ENCODE measurements at places on chromosomes 13 and 19.

GRCh38 chr19:41912899-41913537 lies 15.2 kb downstream of the ERFL start:
- no peak for DNase-seq

DNA sequence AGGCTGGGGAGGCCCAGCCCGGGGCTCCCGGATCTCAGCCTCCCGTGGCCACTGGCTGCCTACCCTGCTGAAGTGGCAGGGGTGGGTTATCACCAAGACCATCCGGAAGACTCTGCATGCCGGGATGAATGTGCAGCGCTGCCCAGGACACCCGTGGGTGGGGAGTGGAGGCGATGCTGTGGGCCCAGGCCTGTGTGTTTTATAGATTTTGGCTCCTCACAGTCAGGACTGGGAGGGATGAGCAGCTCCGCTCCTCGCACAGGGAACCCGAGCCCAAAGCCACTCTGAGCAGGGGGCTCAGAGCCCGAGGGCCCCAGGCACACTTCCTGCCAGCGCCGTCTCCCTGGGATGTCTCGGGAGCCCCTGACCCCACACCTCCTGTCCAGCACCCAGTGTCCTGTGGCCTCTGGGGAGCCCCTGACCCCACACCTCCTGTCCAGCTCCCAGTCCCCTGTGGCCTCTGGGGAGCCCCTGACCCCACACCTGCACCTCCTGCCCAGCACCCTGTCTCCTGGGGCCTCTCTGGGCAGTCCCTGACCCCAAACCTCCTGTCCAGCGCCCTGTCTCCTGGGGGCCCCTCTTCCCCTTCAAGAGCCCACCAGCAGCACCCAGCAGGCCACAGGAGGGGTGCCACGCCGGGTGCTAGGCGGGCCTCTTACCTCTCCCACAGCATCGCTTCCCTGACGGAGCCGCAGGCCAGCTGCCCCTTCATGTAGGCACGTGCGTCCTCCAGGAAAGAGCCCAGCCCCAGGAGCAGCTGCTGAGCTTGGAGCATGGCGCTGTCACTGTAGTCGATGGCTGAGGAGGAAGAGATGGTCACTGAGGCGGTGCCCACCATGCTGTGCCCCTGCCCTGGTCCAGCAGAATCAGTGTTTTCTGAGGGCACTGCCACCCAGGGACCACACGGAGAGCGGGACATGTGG lies 31.4 kb downstream of the NAXD start:
- no peak for DNase-seq

- DNase-seq, result no peak
These were observed 94.1 kb upstream of the STARD13 start for GRCh38 chr13:33379608-33380007.

- no peak for DNase-seq
These were observed at the start of gene ATP8B3 for GRCh38 chr19:1811942-1812425. TSS of gene ATP8B3 (minus strand) at chr19:1812276. CDS start at chr19:1811736, 540 bp downstream.

GRCh38 chr19:18167975-18168645 lies 5.5 kb upstream of the IFI30 start:
- no peak for DNase-seq

- DNase-seq, result peak; percentile 98
These were observed 23.1 kb downstream of the ZNF175 start for GRCh38 chr19:51593969-51594773.

DNA sequence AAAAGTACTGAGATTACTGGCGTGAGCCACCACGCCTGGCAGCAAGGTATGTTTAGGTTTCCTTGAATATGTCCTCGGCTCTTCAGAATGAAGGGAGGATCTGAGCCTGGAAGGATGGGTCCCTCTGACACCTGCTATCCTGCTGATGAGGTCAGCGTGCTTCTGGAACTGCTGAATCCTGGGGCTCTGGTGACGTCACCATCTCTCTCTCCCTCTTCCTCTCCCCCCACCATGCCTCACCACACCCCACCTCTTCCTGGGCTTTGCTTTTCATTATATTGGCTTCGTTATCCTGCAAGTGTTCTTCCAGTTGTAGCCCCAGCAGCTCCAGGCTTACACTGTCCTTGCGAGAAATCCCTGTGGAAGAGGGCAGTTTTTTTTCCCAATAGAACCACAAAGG lies 49.8 kb downstream of the CCNE1 start:
- no peak for DNase-seq

GRCh38 chr19:7646426-7646700 lies 9.5 kb downstream of the STXBP2 start:
- DNase-seq, result no peak

DNA sequence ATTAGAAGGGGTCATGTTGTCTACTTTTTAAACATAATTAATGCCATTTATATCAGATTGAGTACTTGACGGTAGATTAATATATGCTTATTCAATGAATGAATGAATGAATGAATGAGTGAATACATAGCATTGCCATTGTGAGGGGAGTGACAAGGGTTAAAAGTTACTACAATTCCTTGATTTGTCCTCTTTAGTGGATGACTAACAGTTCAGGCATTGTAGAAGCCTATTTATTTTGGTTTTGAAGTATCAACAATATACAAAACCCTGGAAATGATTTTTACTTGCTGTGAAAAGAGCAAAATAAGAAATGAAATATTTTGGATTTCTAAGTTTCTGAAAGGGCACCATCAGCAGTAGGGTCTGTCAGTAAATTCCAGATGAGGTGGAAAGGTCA lies 122.7 kb downstream of the CYSLTR2 start:
- no peak for DNase-seq

- no peak for DNase-seq
These were observed 14.4 kb upstream of the ANKRD10 start for GRCh38 chr13:110929104-110929777.

GRCh38 chr19:35109395-35110112 lies 6.1 kb upstream of the FXYD3 start:
- peak; percentile 28 for DNase-seq

DNA sequence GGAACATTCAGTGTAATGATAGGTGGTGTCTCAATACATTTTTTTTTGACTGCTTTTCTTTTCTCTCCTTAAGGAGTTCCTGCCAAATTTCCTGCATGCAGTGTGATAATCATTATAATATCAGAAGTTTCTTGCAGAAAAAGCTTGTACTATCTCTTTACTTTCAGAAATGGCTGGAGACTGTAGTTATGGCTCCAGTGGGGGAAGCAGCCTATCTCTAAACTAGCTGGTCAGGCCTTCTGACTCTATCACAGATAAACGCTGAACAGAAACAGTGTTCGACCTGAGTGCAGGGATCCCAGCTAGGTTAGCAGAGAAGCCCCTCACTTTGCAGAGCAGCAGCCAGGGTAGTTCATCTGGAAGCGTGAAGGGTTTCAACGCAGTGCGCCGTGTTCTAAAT lies 1.9 kb downstream of the CCNE1 start:
- no peak for DNase-seq

- no peak for DNase-seq
These were observed 64.4 kb downstream of the WASF3 start for GRCh38 chr13:26621731-26622401.

DNA sequence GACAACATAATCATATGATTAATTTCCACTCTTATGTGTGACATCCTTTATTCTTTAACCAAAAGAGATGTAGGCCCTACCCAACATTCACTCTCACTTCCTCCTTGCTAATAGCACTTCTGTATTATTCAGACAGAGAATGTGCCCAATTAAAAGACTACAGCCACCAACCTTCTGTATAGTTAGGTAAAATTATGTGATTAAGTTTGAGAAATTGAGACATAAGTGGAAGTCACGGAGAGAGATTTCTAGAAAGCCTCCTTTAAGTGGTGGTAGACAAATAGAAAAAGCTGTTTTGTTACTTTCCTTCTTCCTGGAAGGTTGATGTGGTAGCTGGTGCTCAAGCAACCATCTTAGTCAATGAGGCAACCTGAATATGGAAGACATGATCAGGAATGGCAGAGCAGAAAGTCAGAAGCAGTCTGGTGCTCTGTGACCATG lies 14.8 kb downstream of the EPSTI1 start:
- DNase-seq, result no peak

DNA sequence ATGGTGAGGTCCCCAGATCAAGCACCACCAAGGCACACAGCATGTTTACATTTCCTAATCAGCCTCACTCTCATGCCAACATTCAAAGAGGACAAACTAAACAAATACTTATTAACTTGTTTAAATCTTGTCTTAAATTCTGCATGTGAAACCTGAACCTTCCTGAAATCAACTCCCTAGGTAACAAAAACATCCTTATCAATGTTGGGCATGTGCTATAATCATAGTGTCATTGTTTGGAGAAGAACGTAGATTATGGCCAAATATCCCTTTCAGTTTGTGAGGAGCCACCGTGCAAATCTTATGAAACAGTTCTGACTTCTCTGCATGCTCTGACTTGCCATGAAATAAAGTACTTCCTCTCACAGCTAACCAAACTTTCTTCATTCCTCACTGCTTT lies 123.8 kb downstream of the NDFIP2 start:
- DNase-seq, result no peak

DNA sequence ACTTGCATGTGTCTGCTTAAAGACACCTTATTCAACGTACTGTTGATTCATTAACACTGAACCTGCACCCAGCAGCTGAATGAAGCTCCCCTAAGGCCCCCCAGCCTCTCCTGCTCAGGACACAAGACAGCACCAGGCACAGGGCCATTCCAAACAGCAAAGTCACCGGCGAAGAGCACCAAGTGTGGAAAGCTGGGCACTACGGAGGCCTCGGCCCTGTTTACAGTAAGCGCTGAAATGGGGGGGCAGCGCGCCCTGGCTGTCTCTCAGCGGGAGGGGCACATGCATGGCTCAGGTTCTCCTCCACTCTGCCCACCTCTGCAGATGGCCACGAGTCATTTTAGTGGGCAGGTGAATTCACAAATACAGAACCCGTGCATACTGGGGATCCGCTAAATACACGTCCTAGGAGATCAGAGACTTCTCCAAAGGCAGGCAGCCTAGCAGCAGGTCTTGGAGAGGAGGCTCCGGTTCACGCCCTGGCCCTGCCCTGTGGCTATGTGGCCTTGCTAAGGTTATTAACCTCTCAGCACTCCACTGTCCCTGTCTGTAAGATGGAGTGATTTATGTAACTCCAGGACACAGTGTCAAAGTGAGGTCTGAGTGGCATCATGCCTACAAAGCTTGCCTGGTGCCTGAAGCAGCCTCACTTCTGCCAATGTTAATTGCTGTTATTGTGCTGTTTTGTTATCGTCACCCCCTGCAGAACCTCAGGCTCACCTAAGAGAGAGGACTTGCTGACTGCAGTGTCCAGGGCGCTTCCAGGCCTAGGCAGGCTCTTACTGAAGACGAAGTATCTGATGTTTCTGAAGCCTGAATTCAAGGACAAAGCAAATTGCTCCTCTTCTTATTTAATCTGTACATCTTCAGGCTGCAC lies 207.4 kb upstream of the SOX1 start:
- no peak for DNase-seq

DNA sequence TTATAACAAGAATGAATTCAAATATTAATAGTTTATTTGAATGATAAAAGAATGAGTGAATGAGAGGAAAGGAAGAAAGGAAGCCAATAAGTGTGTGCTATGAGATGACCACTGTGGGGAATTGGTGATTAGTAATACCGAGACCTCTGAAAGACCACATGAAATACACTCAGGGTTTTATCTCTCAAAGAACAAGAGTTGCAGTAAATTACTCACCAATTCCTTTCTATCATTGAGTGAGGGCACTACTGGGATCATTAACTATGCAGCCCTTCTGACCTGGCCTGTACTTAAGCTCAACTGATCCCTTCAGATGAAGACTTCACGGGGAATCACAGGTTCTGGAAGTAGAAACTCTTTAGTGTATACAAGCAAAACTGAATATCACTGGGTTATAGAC lies 1636.1 kb downstream of the SLITRK5 start:
- DNase-seq, result no peak

DNA sequence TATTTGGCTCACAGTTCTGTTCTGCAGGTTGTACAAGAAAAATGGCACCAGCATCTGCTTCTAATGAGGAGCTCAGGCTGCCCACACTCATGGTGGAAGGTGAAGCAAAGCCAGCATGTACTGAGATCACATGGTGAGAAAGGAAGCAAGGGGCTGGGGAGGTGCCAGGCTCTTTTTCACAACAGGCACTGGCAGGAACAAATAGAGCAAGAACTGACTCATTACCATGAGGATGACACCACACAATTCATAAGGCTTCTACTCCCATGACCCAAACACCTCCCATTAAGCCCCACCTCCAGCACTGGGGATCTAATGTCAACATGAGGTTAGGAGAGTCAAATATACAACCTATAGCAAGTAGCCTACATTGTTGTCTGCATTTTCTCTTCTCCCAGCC lies 522.6 kb downstream of the RFC3 start:
- no peak for DNase-seq

DNA sequence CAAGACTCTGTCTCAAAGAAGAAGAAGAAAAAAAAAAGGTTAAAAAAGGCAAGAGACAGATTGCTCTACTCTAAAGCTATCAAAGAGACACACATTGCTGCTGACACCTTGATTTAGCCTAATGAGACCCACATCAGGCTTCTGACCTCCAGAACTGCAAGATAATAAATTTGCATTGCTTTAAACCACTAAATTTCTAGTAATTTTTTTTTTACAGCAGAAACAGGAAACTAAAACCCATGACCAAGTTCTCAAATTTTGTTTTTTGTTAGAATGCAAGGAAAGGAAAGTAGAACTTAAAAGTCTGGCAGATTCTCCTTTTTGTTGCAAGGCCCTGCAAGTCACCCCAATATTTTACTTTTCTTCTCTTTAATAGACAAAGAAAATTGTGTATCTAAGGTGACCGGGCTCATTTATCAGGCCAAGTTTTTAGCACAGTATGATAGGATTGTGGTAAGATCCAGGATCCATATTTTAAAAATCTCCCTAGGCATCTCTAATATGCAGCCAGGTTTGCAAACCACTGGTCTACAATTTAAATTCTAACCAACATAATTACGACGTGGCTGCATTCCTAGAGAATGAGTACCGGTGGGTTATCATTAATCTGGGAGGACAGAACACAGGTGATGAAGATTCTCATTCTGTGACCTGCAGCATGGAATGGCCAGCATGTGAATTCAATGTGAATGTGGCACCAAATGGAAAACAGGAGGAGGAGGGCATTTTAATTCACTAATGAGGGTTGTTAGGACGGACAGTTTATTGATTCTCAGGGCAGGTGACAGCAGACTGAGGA lies 56.7 kb upstream of the MED4 start:
- no peak for DNase-seq

DNA sequence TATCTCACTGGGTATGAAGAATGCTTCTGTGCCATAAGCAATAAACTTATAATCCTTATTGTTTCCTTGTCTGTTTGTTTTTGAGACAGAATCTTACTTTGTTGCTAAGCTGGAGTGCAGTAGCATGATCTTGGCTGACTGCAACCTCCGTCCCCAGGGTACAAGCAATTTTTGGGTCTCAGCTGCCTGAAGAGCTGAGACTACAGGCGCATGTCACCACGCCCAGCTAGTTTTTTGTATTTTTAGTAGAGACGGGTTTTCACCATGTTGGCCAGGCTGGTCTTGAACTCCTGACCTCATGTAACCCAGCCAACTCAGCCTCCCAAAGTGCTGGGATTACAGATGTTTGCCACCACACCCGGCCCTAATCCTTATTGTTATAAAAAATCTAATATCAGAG lies 112.5 kb downstream of the MYO16 start:
- no peak for DNase-seq

DNA sequence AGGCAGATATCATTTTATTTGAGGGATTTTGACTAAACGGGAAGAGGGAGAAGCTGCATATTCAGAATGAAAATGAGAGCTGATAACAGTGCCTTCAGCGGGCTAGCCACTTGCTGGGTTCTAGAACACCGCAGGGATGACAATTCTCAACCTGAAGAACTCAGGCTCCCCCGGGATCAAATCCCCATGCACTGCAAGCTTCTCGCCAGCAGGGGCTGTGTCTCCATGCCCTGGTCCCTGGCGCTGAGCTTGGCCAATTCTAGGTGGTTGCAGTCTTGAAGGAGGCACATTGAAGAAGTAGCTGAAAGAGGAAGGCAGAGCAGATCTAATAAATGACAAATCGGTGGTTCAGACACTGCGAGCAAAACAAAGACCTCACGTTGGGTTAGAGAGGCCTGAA lies 128.7 kb downstream of the UQCRFS1 start:
- no peak for DNase-seq
